Omental fat pad (tissue), 4 donors: ENCODE measurements at places on chromosomes 3 and 15.

GRCh38 chr3:134407239-134407625 is 33.0 kb upstream of the AMOTL2 start:
- DNase-seq = no peak

DNA sequence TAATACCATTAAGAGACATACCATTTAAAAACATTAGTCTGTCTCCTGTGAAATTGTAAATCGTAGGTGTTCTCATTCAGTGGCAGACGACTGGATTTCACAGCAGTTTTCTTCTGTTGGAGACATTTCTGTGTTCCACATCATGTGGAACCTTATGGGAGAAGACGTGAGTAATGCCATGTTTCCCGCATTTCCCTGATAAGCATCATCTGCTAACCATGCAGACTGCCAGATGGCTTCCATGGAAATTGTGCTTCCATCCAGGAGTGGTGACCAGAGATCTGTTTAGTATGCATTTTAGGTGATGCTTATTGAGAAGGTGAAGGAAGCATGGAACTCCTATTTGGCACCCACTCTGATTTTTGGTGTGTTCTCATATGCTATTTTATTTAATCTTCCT is 28.4 kb upstream of the ST3GAL6 start:
- no peak for DNase-seq

- DNase-seq = no peak
Measured at GRCh38 chr3:52625041-52625440, 60.7 kb downstream of the PBRM1 start.

GRCh38 chr15:38254051-38254883 is 1.6 kb downstream of the SPRED1 start:
- no peak for DNase-seq

- DNase-seq = no peak
Measured at GRCh38 chr3:77459926-77460325, 420.0 kb downstream of the ROBO2 start.

DNA sequence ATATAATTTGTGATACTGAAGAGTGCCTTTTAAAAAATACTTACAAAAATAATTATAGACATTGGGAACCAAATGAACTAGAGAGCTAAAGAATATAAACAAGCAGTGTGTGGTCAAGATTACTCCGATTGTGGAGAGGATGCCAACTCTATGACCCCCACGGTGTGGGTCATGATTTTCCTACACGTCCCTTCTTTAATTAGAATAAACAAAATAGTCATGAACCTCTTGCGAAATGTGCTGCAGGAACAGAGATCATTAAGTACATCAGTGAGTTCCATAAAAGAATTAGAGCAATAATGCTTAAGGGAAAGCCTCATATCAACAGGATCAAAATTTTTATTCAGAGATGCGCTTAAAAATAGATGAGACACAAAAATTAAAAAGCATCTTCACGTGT is 476.6 kb upstream of the ROBO1 start:
- DNase-seq = no peak

DNA sequence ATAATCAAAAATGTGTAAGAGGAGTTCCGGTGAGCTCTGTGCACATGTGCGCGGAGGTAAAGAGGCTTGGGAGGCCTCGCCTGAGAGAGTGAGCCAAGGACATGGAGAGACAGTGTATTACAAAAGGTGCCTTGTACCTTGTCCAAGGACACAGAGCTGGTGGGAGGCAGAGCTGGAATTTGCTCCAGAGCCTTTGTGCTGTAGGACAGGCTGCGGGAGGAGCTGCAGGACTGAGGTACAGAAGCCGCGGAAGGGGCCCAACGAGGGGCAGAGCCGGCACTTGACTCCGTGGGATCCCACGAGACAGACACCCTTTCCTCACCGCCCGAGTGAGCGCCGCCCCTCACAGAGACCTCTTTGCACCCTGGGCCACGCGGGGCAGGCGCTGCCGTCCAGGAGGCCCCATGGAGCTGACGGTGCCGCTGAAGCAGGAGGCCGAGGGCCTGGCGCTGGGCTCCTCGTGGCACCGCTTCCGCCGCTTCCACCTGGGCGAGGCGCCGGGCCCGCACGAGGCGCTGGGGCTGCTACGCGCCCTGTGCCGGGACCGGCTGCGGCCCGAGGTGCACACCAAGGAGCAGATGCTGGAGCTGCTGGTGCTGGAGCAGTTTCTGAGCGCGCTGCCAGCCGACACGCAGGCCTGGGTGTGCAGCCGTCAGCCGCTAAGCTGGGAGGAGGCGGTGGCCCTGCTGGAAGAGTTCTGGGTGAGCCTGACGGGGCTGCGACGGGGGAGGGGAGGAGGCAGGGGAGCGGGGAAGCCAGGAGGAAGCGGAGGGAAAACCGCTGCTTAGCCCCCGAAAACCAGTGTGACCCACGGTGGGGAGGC is 68.7 kb downstream of the SLTM start:
- DNase-seq = no peak

- DNase-seq = no peak
Measured at GRCh38 chr3:40208251-40208650, 101.3 kb upstream of the EIF1B start.

- DNase-seq = no peak
Measured at GRCh38 chr3:149919509-149919908, 51.2 kb downstream of the PFN2 start.

GRCh38 chr15:70420086-70420947 is 322.6 kb upstream of the TLE3 start:
- no peak for DNase-seq

DNA sequence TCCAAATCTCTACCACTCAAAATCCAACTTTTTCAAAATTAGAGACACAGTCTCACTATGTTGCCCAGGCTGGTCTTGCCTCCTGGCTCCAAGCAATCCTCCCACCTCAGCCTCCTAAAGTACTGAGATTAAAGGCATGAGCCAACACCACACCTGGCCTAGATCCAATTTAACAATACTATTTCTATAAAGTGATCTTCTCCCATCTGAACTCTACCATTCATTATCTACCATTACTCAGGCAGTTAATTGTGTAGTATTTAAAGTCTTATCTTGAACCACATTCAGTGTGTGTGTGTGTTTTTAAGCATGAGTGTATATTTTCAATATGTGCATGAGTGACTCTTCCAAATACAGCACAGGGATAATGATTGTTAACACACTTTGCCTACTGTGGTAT is 77.0 kb downstream of the INO80 start:
- no peak for DNase-seq

- no peak for DNase-seq
Measured at GRCh38 chr3:126734106-126734723, 30.2 kb downstream of the CHCHD6 start.

DNA sequence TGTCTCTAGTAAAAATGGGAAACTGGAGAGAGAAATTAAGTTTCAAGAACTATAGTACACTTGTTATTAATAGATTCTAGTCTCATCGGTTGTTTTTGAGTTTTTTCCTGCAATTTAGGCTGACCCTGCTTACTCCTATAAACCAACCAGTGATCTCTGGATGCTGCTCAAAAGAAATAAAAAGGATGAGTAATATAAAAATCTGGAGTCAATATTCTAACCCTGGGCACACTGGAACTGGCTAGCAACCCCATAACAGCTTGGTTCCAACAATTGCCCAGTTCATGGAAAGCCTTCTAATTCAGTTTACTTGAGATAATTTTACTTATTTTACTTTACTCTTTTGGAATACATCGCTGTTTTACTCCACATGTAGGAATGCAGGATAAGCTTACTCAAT is 211.6 kb downstream of the GBE1 start:
- no peak for DNase-seq

- no peak for DNase-seq
Measured at GRCh38 chr3:169028716-169029115, 634.8 kb downstream of the MECOM start.

GRCh38 chr15:92383519-92384324 is 10.0 kb upstream of the ST8SIA2 start:
- no peak for DNase-seq

DNA sequence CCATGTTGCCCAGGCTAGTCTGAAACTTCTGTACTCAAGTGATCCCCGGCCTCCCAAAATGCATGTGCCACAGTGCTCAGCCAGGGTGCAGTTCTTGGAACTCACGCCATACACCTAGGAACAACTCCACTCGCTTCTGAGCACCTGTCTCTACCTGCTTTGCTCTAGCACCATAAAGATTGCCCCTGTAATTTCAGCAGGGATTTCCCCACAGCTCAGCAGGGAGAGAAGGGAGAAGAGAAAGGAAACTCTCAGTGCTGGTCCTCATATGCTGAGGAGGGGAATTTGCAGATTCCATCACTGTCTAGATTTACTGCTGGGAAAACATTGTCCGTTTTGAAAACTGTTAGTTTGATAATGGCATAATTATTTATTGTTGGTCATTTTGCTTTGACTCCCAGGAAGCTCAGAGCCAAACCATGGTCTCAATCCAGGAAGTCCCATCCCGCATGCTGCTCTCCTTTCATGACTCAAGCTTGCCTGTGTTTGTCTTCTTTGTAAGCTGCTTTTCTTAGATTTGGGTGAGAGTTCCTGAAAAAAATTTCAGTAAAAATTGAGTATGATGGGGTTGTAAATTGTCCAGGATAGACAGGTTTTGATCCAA is 24.2 kb downstream of the TRIM71 start:
- DNase-seq = no peak

GRCh38 chr3:196063971-196064370 is 17.9 kb downstream of the TFRC start:
- no peak for DNase-seq

DNA sequence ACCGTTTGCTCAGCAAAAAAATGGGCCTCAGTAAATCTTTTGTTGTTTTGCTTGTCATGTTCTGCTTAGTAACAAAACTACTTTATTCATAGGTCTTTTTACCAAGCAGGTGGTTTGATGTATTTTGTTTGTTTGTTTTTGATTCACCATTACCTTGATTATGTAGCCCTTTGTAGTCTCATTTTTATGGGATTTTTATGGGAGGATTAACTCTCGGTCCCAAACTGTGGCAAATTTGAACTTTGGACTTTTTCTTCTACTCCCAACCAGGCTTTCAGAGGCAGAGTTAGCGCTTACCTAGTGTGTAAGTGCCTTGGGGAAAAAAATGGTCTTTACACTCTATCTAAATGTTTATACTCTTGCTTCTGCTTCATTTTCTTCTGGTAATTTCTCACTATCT is 276.7 kb upstream of the POU1F1 start:
- DNase-seq = no peak

DNA sequence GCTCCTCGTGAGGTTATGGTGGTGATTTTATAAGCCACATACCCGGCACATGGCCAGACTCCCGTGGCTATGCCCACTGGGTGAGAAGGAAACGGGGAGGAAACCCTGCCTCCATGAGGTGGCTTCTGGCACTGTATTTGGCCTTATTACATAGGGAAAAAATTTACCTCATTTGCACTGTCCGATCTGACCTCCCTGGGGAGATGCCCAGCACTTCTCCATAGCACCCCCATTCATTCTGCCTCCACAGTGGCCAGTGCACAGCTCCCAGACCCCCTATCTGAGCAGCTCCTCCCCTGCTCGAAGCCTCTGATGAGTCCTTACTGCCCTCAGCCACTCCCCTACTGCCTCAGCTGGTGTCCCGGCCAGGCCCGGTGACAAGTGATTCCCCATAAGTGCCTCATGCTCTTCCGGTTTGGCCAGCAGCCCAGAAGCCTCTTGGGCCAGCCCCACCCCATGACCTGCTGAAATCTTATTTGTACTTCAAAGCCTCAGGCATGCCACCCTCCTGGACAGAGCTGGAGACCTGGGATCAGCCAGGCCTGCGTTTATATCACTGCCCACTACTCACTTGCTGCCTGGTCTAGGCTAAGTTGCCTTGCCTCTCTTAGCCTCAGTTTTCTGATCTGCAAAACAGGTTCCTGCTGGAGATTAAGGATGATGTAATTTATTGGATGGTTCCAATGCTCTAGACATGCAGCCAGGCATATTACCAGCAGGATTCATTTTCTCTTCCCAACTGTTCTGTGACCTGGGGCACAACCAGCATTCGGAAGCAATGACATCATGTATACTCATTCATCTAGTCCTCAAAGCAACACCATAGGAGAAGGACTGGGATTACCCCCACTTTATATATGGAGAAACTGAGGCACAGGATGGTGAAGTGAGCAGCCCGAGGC is 30.6 kb upstream of the SLC6A6 start:
- peak; percentile 43 for DNase-seq

DNA sequence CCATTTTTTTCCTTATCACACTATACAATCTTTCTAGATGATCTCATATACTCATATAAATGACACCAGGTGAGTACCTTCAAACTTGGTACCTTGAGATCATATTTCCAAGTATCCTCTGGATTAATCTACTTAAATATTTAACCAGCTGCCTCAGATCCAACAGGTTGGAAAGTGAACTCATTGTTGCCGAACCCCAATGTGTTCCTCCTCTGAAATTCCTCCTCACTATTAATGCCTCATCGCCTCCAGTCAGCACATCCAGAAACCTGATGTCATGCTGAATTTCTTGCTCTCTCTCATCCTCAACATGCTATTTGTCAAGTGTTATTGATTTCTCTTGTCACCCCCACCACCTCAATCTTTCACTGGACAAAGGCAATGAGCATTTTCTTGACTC is 221.8 kb downstream of the FMN1 start:
- no peak for DNase-seq
